ENCODE measurements at places on chromosomes 1 and 21.

DNA sequence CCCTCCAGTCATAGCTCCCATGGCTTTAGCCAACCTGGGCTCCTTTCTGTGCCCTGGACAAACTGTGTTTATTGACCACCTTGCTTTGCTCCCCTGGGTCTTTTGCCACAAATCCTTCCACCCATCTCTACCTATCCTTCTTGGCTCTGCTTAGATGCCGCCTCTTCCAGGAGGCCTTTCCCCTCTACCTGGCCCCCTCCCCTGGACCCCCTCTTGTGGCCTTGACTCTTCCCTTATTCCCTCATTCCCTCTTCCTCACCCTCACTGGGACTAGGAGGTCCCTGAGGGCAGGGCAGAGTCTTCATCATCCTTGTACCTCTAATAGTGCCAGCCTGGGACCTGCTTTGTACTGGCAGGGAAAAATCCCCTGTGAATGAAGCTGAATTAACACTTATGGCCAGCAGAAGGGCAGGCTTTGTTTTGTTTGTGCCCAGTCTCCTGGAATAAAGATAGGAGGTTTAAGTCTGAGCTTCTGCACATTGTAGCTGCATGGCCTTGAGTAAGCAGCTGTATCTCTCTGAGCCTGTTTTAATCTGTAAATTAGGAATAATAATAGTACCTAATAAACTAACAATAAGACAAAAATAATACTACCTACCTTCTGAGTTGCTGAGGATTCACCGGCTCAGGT, 13.7 kb downstream of the PTPRU start:
- DNase-seq: no peak

GRCh38 chr1:39473324-39473723, 18.1 kb upstream of the BMP8A start:
- no peak for DNase-seq

- no peak for DNase-seq
These were observed 254.8 kb upstream of the PLXNA2 start for GRCh38 chr1:208499026-208499425.

GRCh38 chr1:56931211-56931610, 34.6 kb downstream of the C8B start:
- DNase-seq: no peak

- DNase-seq: no peak
These were observed 62.7 kb downstream of the ESRRG start for GRCh38 chr1:216660561-216660960.

- no peak for DNase-seq
These were observed 154.4 kb downstream of the SETD4 start for GRCh38 chr21:35905963-35906345.

DNA sequence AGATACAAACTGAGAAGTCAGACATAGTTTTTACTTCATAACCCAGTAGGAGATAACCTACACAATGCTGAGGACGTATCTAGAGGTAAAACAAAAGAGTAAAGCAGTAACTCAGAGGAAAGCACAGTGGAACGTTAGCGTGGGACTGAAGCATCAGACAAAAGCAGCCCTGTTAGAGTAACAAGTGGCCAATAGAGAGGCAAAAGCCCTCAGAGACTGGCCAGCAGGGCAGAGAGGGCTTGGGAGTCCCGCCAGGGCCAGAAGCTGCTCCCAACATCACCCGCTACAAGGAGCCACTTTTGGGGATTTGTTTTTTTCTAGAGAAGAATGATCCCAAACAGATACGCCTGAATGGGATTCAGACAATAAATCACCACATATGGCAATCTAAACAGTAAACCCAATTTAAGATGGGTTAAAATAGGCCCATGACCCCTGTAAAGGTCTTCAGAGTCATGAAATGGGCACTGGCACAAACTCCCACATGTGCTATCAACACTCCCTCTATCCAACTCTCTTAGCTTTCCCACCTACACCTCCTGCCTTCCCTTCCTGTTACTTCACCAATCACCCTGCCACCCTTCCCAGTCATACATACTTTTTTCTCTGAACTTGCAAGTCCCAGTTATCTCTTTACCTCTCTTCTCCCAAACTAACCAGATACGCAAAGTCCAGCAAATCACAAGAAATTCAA, 17.2 kb downstream of the TADA1 start:
- no peak for DNase-seq

DNA sequence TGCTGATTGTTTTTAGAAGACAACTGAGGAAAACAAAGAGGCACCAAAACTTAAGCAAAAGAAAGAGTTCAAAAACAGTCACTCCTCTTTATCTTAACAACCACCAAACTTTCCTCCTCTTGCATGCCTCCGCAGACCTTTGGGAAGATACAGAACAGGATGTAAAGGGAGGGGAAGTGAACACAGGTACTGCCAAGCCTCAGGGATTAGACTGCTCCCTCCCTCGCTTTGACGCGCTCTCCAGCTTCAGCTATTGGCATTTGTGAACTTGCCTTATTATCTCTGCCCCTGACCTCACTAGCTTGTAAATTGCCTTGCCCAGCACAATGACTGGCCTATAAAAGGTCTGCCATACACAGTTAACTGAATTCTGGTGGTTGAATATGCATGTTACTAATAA, 4.8 kb upstream of the SRP9 start:
- no peak for DNase-seq

DNA sequence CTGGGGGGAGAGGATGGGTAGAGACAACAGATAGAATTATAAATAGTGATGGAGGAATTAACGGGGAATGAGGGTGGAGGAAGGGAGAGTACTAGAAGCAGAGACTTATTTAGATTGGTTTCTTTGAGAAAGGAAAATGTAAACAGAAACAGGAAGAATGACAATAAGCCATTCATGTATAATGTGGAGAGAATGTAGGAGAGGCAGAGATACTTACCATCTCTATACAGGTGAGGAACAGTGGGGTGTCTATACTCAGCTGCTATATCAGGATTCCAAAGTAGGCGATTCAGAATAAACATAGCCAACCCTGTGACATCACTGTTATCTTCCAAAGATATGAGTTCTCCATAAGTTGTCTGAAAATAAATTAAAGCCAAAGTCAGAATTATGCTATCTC, 16.8 kb downstream of the ASPM start:
- DNase-seq: no peak

All from activated CD4-positive, CD25-positive, alpha-beta regulatory T cell (primary cell).